ENCODE measurements at places on chromosomes 2 and 18.
A peak's percentile ranks its signal among the peaks of the same experiment; 100 is the strongest.

GRCh38 chr18:79123948-79124347 lies 54.8 kb downstream of the ATP9B start:
- no peak for DNase-seq

GRCh38 chr2:47554311-47554905 lies 151.5 kb downstream of the MSH2 start:
- peak; percentile 26 for DNase-seq

GRCh38 chr2:33497221-33497650 lies 20.8 kb downstream of the RASGRP3 start:
- no peak for DNase-seq

DNA sequence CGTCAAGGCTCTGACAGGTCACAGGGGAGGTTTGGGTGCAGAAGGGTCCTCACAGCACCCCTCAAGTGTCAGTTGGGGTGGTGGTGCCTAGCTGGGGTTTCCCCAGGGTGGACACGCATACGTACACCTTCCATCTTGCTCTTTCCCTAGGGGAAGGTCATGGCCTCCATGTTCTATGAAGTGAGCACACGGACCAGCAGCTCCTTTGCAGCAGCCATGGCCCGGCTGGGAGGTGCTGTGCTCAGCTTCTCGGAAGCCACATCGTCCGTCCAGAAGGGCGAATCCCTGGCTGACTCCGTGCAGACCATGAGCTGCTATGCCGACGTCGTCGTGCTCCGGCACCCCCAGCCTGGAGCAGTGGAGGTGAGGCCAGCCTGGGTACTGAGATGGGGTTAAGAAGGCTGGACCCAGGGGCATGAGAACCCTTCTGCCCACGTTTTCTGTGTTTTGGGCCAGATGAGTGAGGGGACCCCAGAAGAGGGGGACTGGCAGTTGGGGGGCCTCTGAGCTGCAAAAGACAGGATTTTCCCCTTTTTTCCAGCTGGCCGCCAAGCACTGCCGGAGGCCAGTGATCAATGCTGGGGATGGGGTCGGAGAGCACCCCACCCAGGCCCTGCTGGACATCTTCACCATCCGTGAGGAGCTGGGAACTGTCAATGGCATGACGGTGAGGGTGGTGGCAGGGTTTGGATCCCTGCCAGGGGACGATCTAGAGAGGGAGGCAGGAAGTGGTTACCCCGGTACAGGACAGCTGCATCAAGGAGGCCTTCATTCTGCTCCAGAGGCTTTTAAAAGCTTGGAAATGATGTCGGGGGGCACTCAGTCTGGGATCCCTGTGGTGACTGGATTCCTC lies 20.9 kb downstream of the SLC30A3 start:
- no peak for DNase-seq

DNA sequence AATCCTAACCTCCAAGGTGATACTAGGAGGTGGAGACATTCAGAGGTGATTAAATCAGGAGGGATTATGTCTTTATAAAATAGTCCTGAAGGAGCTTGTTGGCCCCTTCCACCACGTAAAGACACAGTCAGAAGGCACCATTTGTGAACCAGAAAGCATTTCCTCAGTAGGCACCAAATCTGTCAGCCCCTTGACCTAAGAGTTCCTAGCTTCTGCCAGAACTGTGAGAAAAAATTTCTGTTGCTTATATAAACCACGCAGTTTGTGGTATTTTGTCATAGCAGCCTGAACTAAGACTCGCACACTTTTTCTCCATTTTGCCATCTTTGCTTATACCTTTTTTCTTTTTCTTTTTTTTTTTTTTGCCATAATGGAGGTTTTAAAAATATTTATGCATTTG lies 18.6 kb upstream of the NARS1 start:
- DNase-seq: no peak

Measured in cardiac septum (tissue), 1 donor.